ENCODE measurements at places on chromosomes 2 and 18.

- DNase-seq: no peak
Observed at GRCh38 chr2:209424199-209424701, 403 bp downstream of the MAP2 start.

- no peak for DNase-seq
Observed at GRCh38 chr2:109409321-109410038, 204.3 kb downstream of the SEPTIN10 start.

DNA sequence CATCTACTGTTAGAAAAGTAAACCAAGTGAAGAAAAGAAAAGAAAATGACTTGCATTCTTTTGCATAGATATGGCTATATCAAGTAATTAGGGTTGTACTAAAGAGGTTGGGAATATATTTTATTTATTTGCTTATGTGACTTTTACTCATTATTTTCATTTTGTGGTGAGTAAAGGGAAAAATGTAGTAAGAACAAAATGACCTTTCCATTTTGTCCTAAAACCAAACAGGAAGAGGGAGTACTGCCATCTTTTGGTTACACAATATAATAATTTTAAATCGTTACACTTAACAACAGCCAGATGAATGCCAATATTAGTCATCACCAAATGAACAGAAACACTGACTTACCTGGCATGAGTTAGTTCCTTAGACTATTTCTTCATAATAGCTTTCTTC, 47.3 kb upstream of the NDUFV2 start:
- DNase-seq: no peak

GRCh38 chr2:220687231-220687843, 884.8 kb downstream of the EPHA4 start:
- peak; percentile 0 for DNase-seq

DNA sequence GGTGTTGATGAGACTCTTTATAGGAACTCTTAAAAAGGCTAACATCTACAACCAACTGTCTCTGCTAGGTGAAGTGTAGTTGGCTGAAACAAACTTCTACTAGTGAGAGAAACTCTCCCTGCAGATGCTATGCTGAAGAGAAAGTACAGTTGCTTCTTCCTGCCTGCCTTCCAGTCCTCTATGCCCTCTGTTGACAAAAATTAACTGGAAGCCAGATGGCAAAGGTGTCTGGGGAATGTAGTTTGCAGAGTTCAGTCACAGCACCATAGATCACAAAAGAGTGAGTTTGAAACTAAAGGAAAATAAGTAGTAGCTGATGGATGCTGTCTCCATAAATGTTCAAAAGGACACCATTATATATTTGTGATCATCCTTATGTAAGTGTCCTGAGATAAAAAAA, 958.8 kb upstream of the NRXN1 start:
- no peak for DNase-seq
